ENCODE measurements at places on chromosomes 16 and 17. TPM values are rescaled to one million over a fixed set of nuclear protein-coding genes. Genes with fewer than 3 reads are reported as not detected.

The MSRB1 gene
- total RNA-seq: 12.2 TPM

GRCh38 chr17:50317121-50317520, 28.8 kb upstream of the XYLT2 start:
- no peak for DNase-seq

DNA sequence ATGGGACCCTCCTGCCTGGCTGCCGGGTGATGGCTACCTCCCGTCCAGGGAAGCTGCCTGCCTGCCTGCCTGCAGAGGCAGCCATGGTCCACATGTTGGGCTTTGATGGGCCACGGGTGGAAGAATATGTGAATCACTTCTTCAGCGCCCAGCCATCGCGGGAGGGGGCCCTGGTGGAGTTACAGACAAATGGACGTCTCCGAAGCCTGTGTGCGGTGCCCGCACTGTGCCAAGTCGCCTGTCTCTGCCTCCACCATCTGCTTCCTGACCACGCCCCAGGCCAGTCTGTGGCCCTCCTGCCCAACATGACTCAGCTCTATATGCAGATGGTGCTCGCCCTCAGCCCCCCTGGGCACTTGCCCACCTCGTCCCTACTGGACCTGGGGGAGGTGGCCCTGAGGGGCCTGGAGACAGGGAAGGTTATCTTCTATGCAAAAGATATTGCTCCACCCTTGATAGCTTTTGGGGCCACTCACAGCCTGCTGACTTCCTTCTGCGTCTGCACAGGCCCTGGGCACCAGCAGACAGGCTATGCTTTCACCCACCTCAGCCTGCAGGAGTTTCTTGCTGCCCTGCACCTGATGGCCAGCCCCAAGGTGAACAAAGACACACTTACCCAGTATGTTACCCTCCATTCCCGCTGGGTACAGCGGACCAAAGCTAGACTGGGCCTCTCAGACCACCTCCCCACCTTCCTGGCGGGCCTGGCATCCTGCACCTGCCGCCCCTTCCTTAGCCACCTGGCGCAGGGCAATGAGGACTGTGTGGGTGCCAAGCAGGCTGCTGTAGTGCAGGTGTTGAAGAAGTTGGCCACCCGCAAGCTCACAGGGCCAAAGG, 36.8 kb downstream of the NLRC5 start:
- DNase-seq: peak; percentile 78

DNA sequence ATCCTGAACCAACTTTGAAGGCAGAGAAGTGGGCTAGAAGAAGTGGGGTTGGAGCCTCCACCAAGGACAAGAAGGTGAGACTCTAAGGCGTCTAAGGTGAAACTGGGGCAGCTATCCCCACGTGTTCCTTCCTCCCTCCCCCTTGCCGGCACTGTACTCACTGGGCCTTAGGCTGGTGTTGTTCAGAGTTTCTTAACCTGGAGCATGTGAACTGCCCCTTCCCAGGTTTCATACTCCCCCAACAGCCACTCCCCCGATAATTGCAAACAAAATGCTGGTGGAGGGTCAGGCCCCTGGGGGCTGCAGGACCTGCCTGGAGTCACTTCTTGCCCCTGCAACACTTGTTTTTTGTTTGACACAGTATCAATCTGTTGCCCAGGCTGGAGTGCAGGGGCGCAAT, 7.3 kb upstream of the SOCS3 start:
- DNase-seq: no peak

GRCh38 chr17:13415871-13416416, 185.8 kb downstream of the HS3ST3A1 start:
- peak; percentile 96 for DNase-seq
